ENCODE measurements at places on chromosomes 1 and 21.

GRCh38 chr1:23529146-23530086, 1.6 kb downstream of the E2F2 start:
- DNase-seq, result no peak

- no peak for DNase-seq
Observed at GRCh38 chr1:169601096-169601881, 15.0 kb upstream of the F5 start.

DNA sequence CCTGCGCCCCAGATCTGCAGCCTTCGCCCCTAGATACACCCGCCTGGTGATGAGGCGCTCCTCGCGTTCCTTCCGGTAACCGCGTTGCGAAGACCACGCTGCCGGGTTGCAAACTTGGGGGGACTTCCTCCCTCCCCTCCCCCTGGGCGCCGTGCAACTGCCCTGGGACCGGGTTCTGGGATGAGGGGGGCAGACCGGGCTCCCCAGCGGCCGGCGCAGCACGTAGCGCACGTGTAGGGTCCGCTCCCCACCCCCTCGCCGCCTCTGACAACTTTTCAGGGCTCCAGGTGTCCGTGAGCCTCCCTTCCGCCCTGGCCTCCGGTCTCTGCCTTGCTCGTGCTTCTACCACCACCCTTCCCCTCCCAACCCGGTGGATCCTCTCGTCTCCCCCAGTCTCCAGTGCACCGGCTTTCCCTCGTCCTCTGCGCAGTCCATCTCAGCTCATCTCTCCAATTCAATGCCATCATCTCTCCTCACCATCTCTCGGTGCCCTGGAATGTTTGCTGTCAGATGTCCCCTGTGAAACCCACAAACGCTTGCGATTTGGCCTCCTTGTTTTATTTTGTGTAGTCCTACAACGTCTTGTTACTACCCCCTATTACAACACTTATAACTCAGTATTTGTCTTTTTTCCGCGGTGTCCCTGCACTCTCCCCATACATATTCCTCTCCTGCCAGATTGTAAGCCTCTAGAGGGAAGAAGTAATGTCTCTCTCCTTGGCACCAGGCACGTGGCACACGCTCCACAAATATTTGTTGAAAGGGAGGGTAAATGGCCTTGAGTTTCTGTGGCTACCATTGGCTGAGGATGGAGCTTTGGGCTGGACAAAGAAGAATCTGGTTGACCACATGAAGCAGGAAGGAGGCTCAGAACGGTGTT, 782 bp downstream of the PCAT6 start:
- DNase-seq, result no peak

DNA sequence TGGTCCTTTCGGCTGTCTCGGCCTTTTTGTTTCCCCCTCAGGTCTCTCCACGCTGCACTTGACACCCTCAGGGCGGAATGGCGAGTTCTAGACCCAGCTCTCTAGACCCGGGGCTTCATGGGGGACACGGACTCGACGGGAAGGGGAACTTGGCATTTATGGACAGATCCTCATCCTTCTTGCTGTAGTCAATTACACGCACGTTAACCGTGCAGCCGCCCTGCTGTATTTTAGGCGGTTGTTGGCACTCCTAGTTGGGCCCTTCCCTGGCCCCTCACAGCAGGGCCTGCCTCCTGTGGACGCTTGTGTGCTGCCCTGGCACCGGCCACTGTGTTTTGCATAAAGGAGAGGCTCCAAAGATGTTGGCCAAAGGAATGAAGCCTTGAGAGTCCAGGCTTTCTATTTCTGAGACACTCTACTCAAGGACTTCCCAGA, 558 bp upstream of the BTG3 start:
- DNase-seq, result peak; percentile 34

DNA sequence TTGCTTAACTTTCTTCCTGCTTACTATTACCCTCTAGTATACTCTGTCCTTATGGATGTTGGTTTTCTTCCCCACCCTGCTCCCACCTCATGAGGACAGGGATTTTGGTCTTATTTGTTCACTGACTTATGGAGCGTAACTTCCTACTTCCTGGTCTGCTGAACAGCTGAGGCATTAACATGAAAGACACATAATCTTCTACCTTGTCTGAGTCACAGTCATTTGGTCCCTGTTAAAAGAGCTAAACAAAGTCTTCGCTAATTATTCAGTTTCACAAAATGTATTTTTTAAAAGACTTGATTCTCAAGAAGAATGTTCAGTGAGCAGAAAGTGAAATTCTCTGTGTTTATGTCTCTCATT, 18.5 kb downstream of the RNASEL start:
- no peak for DNase-seq

- DNase-seq, result no peak
Observed at GRCh38 chr1:208349694-208350330, 105.6 kb upstream of the PLXNA2 start.

GRCh38 chr1:25246600-25247023, 642 bp downstream of the RSRP1 start:
- DNase-seq, result no peak

GRCh38 chr1:2133879-2134215, 60.7 kb downstream of the FAAP20 start:
- DNase-seq, result no peak

- no peak for DNase-seq
Observed at GRCh38 chr1:119141660-119142059, 1.2 kb upstream of the WARS2 start.
